Liver (tissue), 10 donors: ENCODE measurements at places on chromosomes 3 and 15. TPM values are rescaled to one million over a fixed set of nuclear protein-coding genes. Genes with fewer than 3 reads are reported as not detected.

The CCDC54 gene
- total RNA-seq, result not detected

The PDZRN3 gene
- 1.0 TPM for total RNA-seq

The SMCO1 gene
- total RNA-seq, result 0.05 TPM

The HTR3C gene
- total RNA-seq, result not detected

The OR4F15 gene
- not detected for total RNA-seq

The IQCF5 gene
- not detected for total RNA-seq

The CCR8 gene
- total RNA-seq, result not detected

The RFC4 gene
- total RNA-seq, result 6.4 TPM

The CCDC174 gene
- total RNA-seq, result 9.1 TPM

DNA sequence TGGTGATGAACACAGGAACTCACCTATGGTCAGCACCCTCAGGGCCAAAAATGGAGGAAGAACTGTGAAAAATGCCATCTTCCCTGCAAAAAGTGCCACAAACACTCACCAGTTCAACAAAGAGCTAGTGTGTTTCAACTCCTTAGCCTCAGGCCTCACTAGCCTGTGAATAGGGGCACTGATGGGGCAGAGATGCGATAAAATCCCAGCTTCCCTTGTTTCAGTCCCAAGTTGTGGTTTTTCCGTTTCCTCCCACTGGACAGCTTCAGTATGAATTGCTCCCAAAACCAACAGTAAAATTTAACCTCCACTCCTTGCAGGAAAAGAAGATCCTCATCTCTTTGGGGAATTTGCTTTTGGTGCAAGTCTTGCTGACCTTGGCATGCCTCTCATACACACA is 117.4 kb upstream of the ADAMTS9 start:
- no peaks in the 10 kb centered on the region for H3K36me3 ChIP-seq
- H3K27ac ChIP-seq, result no peak overlapping the region
- H3K4me1 ChIP-seq, result no peaks in the 10 kb centered on the region
- DNase-seq, result no peak

DNA sequence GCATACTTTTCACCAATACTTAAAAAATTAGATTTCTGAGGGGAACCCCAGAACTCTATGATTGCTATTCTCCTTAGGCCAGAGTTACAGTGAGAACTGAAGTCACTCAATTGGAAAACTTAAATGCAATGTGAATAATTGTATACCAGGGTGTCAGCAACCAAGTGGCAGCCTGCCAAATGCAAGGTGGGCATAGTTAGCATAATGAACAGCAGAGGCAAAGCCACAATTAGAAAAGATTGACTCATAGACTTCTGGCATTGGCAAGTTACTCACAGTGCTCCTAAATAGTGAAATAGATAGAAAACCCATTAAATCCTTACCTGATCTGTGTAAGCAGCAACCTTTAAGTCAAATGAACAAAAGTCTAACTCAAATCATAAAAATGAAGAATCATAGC is 94.9 kb downstream of the BCHE start:
- no peaks in the 10 kb centered on the region for H3K36me3 ChIP-seq
- H3K4me1 ChIP-seq, result peaks cover 3% of the 10 kb centered on the region
- H3K4me3 ChIP-seq, result no peak overlapping the region
- DNase-seq, result no peak
- no peaks in the 10 kb centered on the region for H3K27me3 ChIP-seq
- no peak overlapping the region for H3K27ac ChIP-seq

GRCh38 chr15:101641129-101641764 is 10.9 kb downstream of the TM2D3 start:
- no peaks in the 10 kb centered on the region for H3K27me3 ChIP-seq
- DNase-seq, result peak; percentile 79
- peak overlapping the region; percentile 4 for H3K27ac ChIP-seq
- peaks cover 32% of the 10 kb centered on the region for H3K36me3 ChIP-seq
- no peak overlapping the region for H3K4me3 ChIP-seq

- no peaks in the 10 kb centered on the region for H3K36me3 ChIP-seq
- DNase-seq, result no peak
- H3K27ac ChIP-seq, result no peak overlapping the region
- no peaks in the 10 kb centered on the region for H3K27me3 ChIP-seq
Measured at GRCh38 chr3:3316521-3316920, 137.0 kb upstream of the CRBN start.

GRCh38 chr15:58410353-58410752 is 21.4 kb upstream of the LIPC start:
- H3K27ac ChIP-seq, result peak overlapping the region; percentile 87
- DNase-seq, result no peak
- H3K36me3 ChIP-seq, result no peaks in the 10 kb centered on the region
- peak overlapping the region; percentile 50 for H3K4me3 ChIP-seq
- peaks cover 4% of the 10 kb centered on the region for H3K4me1 ChIP-seq

GRCh38 chr3:83096-83495 is 113.5 kb upstream of the CHL1 start:
- H3K4me3 ChIP-seq, result no peak overlapping the region
- no peaks in the 10 kb centered on the region for H3K27me3 ChIP-seq
- H3K4me1 ChIP-seq, result no peaks in the 10 kb centered on the region
- no peaks in the 10 kb centered on the region for H3K36me3 ChIP-seq

- H3K36me3 ChIP-seq, result no peaks in the 10 kb centered on the region
- H3K27ac ChIP-seq, result no peak overlapping the region
- no peak overlapping the region for H3K4me3 ChIP-seq
- no peaks in the 10 kb centered on the region for H3K27me3 ChIP-seq
- H3K4me1 ChIP-seq, result no peaks in the 10 kb centered on the region
- DNase-seq, result no peak
Measured at GRCh38 chr3:167396075-167396474, 16.0 kb upstream of the ZBBX start.

GRCh38 chr15:70281811-70282307 is 184.1 kb upstream of the TLE3 start:
- no peaks in the 10 kb centered on the region for H3K4me1 ChIP-seq
- H3K4me3 ChIP-seq, result no peak overlapping the region
- no peak overlapping the region for H3K27ac ChIP-seq
- no peaks in the 10 kb centered on the region for H3K27me3 ChIP-seq
- DNase-seq, result no peak

DNA sequence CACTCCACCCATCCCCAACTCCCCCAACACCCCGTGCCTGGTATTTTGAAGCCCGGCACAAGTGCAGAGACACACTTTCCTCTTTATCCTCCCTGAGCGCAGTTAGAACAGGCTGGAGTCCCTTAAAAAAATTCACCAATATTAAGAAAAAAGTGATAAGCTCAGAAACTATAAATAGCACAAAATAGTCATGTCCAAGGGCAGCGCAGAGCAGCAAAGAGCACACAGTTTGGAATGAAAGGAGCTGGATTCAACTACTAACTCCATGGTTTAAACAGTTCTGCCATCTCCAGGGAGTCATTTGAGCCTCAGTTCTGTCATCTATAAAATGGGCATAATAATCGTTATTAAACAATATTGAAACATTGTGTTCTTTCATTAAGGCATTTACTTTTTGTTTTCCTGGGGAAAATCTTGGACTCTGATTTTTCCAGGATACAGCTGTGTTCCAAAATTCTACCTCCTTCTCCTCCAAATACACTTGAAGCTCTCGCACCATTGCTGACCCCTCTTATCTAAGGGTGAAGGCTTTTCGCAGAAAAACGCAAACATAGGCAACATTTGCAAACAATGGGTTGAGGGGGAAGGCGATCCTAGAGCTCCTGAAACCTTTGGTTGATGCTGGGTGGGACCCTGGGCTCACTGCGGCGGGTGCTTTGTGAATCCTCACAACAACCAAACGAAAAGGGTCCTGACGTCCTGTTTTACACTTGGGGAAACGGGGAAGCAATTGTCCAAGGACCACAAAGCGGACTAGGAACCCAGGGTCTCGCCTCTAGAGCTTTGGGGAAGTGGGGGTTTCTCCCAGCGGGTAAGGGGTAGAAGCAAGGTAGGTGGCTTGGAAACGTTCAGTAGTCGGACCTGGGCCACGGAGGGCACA is 41.8 kb downstream of the EPHB3 start:
- no peak for DNase-seq
- H3K4me3 ChIP-seq, result no peak overlapping the region
- no peaks in the 10 kb centered on the region for H3K27me3 ChIP-seq
- H3K4me1 ChIP-seq, result peaks cover 11% of the 10 kb centered on the region

GRCh38 chr15:98899272-98900021 is 108.1 kb downstream of the PGPEP1L start:
- DNase-seq, result no peak
- no peak overlapping the region for H3K4me3 ChIP-seq
- H3K27me3 ChIP-seq, result no peaks in the 10 kb centered on the region
- no peaks in the 10 kb centered on the region for H3K36me3 ChIP-seq
- no peaks in the 10 kb centered on the region for H3K4me1 ChIP-seq
- no peak overlapping the region for H3K27ac ChIP-seq

DNA sequence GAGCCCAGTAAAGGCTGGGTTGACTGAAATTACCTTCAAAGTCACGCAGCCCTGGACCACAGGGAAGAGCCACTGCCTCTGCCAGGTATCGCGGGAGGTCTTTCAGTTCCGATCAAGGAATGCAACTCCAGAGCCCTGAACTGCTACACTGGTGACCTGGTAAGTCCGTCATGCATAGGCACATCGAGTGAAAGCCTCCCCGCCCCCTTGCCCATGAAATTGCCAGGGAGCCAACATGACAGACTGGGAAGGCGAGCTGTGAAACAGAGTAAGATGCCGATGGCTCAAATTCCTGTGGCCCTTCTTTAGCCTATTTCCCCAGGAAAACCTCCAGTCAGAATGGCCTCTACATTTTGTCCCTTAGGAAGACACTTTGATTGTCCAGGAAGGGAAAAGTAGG is 2.3 kb upstream of the GP5 start:
- no peak overlapping the region for H3K27ac ChIP-seq
- no peak for DNase-seq
- no peaks in the 10 kb centered on the region for H3K27me3 ChIP-seq
- H3K36me3 ChIP-seq, result peaks cover 7% of the 10 kb centered on the region

DNA sequence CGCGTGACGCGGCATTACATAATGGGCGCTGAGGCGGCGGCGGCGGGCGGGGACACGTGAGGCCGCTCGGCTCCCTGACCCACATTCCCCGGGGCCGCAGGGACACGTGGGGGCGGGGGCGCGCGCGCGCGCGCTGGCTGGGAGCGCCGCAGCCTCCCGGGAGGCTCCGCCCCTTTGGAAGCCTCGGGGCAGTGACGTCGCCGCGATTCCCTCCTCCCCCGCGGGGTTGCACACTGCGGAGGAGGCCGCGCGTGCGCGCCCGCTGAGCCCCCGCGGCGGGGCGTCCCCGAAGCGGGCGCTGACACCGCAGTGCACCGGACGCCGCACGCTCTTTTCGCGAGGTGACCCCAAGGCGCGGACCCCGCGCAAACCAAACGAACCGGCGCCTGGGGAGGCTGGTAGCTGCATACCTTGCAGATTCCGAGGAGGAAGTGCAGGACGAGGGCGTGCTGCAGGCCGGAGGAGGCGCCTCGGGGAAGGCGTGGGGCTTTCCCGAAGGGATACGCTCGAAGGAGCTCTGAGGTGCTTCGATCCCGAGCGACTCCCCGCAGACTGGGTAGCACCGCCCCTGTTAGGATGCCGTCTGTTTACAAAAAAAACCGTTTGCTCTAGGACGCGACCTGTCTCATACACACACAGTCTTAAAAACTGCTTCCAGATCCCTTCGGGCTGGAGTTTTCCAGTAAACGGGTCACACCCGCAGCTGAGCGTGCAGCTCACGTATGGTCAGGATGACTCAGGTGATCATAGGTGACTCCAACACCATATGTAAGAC is 1.0 kb downstream of the NR1D2 start:
- no peaks in the 10 kb centered on the region for H3K36me3 ChIP-seq
- peak overlapping the region; percentile 94 for H3K4me3 ChIP-seq
- peaks cover 52% of the 10 kb centered on the region for H3K4me1 ChIP-seq
- peak; percentile 96 for DNase-seq
- no peaks in the 10 kb centered on the region for H3K27me3 ChIP-seq

- no peaks in the 10 kb centered on the region for H3K27me3 ChIP-seq
- DNase-seq, result no peak
- H3K27ac ChIP-seq, result no peak overlapping the region
- H3K4me3 ChIP-seq, result no peak overlapping the region
Measured at GRCh38 chr3:25281732-25282126, 146.3 kb upstream of the RARB start.

GRCh38 chr3:11554236-11554610 is 89.5 kb downstream of the VGLL4 start:
- no peak overlapping the region for H3K4me3 ChIP-seq
- H3K27me3 ChIP-seq, result no peaks in the 10 kb centered on the region
- peaks cover 2% of the 10 kb centered on the region for H3K36me3 ChIP-seq
- H3K4me1 ChIP-seq, result peaks cover 14% of the 10 kb centered on the region

- H3K4me1 ChIP-seq, result no peaks in the 10 kb centered on the region
- H3K27me3 ChIP-seq, result no peaks in the 10 kb centered on the region
- no peak for DNase-seq
- no peak overlapping the region for H3K27ac ChIP-seq
- H3K36me3 ChIP-seq, result no peaks in the 10 kb centered on the region
Measured at GRCh38 chr3:25854214-25854613, 64.3 kb downstream of the OXSM start.

GRCh38 chr3:70729845-70730244 is 417.4 kb upstream of the MDFIC2 start:
- no peaks in the 10 kb centered on the region for H3K4me1 ChIP-seq
- no peak for DNase-seq
- H3K4me3 ChIP-seq, result no peak overlapping the region

DNA sequence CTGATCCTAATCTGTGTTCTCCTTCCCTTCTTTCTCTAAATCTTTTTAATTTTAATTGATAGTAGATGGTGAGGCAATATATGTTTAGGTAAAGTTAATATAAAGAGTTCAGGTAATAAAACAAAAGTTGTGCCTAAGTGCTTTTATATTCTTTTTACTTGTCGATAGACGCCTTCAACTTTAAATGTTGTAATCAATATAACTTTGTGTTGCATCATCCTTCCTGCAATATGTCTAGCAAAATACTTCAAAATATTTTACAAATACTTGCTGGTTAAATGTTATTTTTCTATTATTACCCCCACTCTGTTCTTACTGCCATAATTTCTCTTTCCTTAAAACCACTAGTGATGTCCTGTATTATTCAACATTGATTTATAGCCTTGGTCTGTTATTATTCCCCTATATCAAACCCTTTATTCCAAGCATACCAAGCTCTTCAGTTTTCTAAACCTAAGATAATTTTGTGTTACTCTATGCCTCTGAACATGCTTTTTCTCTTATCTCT is 92.4 kb downstream of the NAALADL2 start:
- no peak overlapping the region for H3K27ac ChIP-seq
- no peaks in the 10 kb centered on the region for H3K4me1 ChIP-seq
- H3K4me3 ChIP-seq, result no peak overlapping the region
- no peaks in the 10 kb centered on the region for H3K27me3 ChIP-seq
- no peak for DNase-seq
- H3K36me3 ChIP-seq, result no peaks in the 10 kb centered on the region

DNA sequence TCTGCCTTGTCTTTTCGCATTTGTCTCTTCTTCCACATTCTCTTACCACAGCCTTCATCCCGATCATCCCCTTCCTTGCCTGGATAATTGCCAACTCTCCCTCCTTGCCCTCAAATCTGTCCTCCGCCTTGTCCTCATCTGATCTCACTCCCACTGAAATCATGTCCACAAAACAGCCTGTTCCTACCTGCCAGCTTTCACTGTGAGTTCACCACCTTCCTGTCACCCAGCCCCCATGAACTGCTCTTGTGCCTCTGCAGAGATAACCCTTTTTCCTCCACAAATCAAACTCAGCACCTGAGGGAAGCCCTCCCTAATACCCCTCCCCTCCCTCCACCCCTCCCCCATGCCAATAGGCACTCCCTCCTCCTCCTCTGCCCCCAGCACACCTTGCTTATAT is 4.8 kb upstream of the ADCY5 start:
- peaks cover 4% of the 10 kb centered on the region for H3K4me1 ChIP-seq
- H3K27ac ChIP-seq, result no peak overlapping the region
- no peaks in the 10 kb centered on the region for H3K36me3 ChIP-seq
- no peak for DNase-seq
- no peak overlapping the region for H3K4me3 ChIP-seq

GRCh38 chr3:37202035-37202434 is 27.7 kb upstream of the LRRFIP2 start:
- no peak overlapping the region for H3K27ac ChIP-seq
- no peaks in the 10 kb centered on the region for H3K27me3 ChIP-seq
- H3K36me3 ChIP-seq, result no peaks in the 10 kb centered on the region
- DNase-seq, result no peak
- no peaks in the 10 kb centered on the region for H3K4me1 ChIP-seq
